ENCODE measurements at places on chromosomes 6 and 20.
A peak's percentile ranks its signal among the peaks of the same experiment; 100 is the strongest.

GRCh38 chr20:38179846-38180245 lies 14.8 kb upstream of the TGM2 start:
- no peak for DNase-seq

GRCh38 chr20:4944518-4945313 lies 56.6 kb downstream of the SLC23A2 start:
- DNase-seq, result no peak

DNA sequence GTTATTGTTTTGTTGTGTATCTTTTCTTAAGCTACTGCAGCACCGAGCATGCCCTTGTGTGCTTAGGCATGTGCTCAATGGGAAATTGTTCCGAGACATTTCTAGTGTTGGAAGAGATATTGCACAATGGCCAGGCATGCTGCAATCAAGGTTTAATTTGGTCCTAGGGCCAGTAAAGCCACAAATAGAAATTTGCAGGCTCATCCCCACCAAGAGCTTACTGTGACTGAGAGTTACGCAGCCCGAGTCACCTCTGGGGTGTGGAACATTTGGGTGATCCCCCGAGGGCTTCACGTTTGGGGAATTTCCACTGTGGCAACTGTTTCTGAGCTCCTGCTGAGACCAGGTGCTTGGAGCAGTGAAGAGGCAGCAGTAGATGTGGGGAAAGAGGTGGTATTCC lies 65.8 kb downstream of the ADTRP start:
- no peak for DNase-seq

GRCh38 chr20:48025051-48025515 lies 239.8 kb upstream of the SULF2 start:
- no peak for DNase-seq

DNA sequence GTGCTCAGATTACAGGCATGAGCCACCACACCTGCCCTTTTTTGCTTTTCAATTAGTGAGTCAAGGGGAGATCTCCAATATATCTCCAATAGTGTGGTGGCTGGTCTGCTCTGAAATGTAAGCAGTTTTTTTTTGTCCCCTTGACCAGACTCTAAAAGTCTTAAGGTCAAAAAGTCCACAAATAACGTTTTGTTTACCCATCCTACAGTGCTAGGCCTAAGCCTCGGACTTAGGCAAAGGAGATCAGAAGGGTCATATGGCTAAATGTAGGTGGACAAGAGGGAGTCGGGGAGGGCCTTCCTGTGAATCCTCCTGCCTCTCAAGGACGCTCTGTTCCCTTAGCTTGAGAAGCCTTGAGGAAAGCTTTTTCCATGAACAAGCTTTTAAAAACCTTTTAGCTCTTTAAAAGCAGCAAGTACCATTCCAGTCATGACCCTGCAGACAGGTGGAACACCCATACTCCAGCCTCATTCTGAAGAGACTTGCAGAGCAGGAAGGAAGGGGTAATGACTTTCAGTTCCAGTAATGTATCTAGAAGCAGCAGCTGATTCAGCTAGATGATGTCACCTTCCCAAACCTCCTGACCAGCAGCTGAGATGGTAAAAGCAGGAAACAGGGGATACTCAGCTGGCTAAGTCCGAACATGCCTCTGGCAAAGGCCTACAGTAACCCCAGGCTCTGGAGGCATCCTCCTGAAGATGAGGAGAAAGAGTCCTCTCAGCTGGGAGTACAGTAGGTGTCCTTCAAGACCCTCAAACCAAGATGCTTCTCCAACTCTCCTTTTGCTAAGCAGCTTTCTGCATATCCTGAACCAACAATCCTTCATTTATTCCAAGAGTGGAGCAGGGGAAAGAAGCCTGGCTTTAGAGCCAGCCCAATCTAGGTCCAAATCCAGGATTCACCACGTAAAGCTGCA lies 23.6 kb downstream of the BCL2L1 start:
- peak; percentile 80 for DNase-seq

GRCh38 chr6:139964737-139965136 lies 590.3 kb upstream of the CITED2 start:
- DNase-seq, result no peak

Measured in T-helper 1 cell (primary cell).